Epithelial cell of prostate (primary cell): ENCODE measurements at places on chromosomes 4 and X.

GRCh38 chr4:145488310-145488709, 6.7 kb downstream of the SMAD1 start:
- no peak for DNase-seq

DNA sequence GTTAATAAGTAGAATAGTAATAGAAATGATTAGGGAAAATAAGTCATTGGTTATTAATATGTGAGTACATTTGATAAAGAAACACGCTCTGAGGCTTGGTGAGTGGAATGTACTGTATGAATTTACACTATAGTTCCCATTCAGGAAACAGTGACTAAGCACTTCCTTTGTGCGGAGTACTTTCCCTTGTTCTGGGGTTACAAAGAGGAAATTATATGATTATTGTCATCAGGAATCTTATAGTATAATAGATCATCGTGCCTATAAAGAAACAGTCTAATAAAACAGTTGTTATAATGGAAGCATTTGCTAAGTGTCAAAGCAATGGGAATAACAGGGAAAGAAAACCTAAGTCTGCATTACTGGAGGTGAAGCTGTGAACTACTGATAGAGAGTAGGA, 138.0 kb downstream of the RPA4 start:
- DNase-seq: no peak

DNA sequence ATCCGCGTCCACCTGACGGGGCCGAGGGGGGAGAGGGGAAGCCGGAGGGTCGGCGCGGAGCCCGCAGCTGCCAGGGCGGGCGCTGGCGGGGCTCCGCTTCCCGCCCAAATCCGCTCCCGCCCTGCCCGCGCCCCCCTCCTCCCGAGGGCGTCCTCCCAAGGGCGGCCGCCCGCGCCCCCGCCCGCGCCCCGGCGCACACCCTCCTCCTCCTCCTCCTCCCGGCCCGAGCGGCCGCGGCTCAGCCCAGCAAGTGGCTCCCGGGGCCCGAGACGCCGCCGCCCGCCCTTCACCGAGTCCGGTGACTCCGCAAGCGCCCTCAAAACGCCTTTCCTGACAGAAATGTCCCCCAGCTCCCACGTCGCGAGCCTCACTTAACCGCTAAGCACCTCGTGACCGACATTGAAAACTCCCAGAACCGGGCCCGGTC, 487 bp downstream of the HMGB2 start:
- no peak for DNase-seq

- no peak for DNase-seq
Observed at GRCh38 chr4:52962721-52963120, 100.6 kb downstream of the RASL11B start.

DNA sequence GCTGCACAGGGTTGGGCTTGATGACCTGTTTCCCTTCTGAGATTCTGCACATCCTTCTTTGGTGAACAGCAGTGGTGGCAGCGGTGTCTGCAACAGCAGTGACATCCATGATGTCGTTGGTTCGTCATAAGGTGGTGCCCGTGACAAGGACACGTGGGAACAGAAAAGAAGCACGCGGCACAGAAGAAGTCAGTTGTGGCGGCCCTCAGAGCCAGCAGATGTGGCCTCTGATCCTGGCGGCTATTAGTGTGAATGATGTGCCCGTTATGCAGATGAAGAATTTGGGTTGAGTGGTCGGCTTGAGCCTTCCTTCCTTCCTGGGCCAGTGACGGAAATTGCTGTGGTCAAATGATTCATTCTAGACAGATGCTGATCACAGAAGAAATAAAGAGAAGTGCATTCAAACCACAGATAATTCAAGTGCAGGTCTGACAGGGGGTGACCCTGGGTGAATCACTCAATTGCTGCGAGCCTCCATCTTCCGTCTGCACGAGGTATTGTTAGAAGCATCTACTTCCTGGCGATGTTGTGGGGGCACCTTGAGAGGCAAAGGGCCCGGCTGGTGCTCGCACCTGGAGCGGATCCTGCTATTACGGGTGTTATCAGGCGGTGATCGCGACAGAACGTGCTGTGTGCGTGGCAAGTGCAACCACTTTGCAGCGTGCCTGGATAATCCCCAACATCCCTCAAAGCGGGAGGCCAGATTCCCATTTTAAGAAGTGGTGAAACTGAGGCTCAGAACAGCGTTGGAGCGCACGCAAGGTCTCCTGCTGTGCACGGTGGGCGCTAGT, 215.2 kb upstream of the PSAPL1 start:
- DNase-seq: no peak

GRCh38 chrX:15815779-15816437, 25.6 kb downstream of the ZRSR2 start:
- DNase-seq: no peak
